ENCODE measurements at places on chromosomes 7 and 10.

- DNase-seq: no peak
Measured at GRCh38 chr10:98560565-98560964, 113.8 kb upstream of the HPS1 start.

- DNase-seq: no peak
Measured at GRCh38 chr10:101303087-101303703, 50.8 kb upstream of the BTRC start.

GRCh38 chr10:116671274-116671926, 50.6 kb downstream of the PNLIPRP2 start:
- no peak for DNase-seq

- DNase-seq: no peak
Measured at GRCh38 chr10:37734971-37735370, 122.4 kb downstream of the ZNF248 start.

GRCh38 chr7:65910237-65910636, 37.4 kb downstream of the VKORC1L1 start:
- DNase-seq: no peak

DNA sequence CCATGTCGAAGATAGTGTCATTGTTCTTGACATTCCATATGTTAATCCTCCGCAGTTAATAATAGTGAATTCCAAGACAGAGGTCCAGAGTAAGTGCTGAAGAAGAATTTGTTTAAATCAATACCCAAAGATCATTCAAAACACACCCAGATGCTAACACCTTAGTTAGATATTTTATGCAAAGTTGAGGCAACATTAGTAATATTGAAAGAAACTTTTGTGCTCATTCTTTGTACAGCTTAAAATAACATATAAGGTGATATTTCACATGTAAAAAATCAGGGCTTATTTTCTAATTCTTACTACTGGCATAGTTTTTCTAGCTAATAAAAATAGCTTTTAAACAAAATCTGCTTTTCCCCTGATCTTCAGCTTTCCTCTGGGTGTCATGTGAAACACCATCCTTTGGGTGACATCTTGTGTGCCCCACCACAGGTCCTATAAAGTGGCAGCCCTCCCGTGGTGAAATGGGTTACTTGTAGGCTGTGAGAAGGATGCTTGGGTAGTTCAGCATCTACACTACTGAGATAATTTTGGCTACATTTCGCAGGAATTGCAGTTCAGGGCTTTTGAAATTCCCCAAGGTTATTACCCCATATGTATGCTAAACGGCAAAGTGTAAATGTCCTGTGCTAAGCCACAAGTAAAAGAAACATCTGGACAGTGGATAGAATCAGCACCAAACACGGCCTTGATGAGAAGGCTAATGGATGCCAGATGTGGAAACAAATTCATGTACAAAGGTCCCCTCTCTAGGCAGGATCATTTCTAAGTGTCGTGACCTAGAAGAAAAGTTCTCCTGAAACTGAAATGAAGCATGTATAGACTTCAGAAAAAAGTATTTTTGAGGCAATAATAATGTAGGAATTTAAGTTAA, 105.4 kb downstream of the GRM3 start:
- DNase-seq: no peak

DNA sequence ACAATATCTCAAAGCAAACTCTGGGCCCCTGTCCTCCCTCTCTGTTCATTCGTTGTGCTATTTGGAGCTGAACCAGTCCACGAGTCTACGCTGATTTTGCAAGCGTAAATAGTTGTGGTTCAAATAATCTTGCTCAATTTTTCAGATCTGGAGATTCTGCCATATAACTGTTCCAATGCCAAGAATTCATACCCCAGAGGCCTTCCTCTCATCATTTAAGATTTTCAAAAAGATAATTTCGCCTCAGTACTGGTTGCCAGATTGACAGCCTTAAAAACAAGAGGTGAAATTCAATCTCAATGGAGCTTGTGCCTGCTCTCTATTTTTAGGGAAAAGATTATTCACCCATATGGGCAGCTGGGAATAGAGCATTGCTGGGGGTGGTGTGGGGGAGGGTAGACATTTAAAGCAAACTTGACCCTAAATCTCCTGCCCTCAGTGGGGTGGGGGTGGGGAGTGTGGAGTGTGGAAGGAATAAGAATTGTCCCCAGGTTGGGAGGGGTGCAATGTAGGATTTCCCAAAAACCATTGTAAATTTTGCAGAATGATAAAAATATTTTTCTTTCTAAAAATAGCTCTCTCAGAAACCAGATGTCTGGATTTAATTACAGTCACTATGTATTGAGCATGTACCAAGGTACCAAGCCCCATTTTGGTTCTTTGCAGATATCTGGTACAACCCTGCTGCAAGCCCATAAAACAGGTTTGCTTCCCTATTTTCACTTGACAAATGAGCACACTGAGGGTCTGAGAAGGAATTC, 104.7 kb upstream of the EEPD1 start:
- no peak for DNase-seq

GRCh38 chr7:98075801-98076200, 30.9 kb upstream of the LMTK2 start:
- DNase-seq: no peak

- DNase-seq: no peak
Measured at GRCh38 chr7:116840256-116840655, 22.1 kb upstream of the CAPZA2 start.

Data from activated T-cell treated with anti-CD3 and anti-CD28 coated beads for 24 hours (primary cell).